ENCODE measurements at places on chromosomes 7 and 10. TPM values are rescaled to one million over a fixed set of nuclear protein-coding genes. Genes with fewer than 3 reads are reported as not detected.

- no peak for DNase-seq
These were observed 187.4 kb upstream of the AGR3 start for GRCh38 chr7:17069146-17069545.

DNA sequence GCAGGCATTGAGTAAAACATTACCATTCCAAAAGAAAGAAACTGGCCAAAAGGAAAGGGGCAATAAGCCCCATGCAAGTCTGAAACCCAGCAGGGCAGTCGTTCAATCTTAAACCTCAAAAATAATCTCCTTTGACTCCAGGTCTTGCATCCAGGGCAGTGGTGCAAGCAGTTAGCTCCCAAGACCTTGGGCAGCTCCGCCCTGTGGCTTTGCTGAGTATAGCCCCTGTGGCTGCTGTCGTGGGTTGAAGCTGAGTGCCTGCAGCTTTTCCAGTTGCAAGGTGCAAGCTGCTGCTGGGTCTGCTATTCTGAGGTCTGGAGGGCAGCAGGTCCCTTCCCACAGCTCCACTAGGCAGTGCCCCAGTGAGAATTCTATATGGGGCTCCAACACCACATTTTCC lies 580.1 kb upstream of the AUTS2 start:
- no peak for DNase-seq

- DNase-seq, result no peak
These were observed 25.7 kb upstream of the PDCD4 start for GRCh38 chr10:110845756-110846620.

DNA sequence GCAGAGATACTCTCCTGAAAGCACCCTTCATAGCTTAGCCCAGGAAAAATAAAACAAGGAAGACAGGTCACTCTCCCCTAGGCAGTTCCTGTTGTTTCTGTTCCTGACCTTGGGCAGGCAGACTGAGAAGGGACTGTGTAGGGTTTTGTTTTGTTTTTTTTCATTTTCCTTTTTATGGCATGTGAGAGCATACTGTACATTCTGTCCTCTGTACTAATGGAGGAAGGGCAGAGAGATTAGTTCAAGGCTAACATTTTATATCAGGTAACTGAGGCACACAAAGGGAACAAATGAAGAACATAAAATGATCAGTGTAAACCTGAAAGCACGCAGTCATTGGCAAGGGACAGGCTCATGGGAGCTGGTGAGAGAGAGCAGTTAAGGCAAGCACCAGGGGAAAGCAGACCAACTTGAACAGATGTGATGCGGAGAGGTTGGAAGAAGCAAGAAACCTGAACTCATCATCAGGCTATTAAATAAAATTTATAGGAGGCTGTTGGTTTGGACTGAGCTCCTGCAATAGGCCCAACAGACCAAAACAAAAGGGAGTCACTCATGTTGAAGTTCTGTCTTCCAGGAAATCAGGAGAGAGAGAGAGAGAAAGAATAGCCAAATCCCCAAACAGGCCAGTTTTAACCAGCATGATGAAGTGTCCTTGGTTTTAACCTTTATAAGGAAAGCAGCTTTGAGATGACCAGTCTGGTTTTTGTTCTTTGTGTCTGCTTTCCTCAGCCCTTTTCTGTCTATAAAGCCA lies 34.1 kb upstream of the PDCD4 start:
- DNase-seq, result no peak

ACTL6B gene
- total RNA-seq, result not detected

- DNase-seq, result no peak
These were observed 395 bp downstream of the ZNF487 start for GRCh38 chr10:43437141-43437870.

SDK1 gene
- total RNA-seq, result 3.2 TPM

- DNase-seq, result no peak
These were observed 236.7 kb upstream of the KLF14 start for GRCh38 chr7:130970696-130971095.

MKX gene
- total RNA-seq, result 1.5 TPM

- no peak for DNase-seq
These were observed 4.8 kb upstream of the MTG1 start for GRCh38 chr10:133388973-133389818.

EMX2 gene
- total RNA-seq, result not detected

DNA sequence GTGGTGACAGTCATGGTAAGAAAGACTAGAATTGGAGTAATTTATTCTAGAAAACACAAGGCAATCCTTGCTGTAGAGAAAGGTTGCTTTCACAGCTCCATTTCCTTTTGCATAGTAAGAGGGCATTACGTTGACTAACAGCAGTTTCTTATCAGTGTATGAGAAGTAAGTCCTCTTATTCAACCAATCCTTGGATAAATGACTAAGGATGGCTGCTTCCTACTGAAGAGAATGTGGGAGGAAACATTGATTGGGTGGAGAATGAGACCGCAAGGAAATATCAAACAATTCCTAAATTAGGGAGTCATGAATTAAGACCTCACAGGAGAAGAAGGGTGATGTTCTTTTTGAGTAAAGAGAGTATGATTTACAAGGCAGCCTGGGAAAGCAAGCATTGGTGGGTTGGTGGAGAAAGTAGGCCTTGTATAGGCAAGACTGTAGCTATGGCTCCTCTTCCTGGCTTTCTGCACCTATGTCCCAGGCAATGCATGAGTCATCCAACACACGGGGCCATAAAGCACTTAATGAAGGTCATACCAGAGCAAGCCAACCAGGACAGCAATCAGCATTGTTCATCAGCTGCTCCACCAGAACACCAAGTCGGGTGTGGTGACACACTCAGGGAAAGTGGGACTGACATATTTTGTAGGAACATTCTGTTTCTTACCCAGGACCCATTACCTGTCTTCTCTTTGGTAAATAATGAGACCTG lies 5.6 kb downstream of the MGAM start:
- no peak for DNase-seq

CNNM1 gene
- total RNA-seq, result 0.15 TPM

CYP26C1 gene
- not detected for total RNA-seq

GSTO1 gene
- 208 TPM for total RNA-seq
